ENCODE measurements at places on chromosomes 7 and 10.

DNA sequence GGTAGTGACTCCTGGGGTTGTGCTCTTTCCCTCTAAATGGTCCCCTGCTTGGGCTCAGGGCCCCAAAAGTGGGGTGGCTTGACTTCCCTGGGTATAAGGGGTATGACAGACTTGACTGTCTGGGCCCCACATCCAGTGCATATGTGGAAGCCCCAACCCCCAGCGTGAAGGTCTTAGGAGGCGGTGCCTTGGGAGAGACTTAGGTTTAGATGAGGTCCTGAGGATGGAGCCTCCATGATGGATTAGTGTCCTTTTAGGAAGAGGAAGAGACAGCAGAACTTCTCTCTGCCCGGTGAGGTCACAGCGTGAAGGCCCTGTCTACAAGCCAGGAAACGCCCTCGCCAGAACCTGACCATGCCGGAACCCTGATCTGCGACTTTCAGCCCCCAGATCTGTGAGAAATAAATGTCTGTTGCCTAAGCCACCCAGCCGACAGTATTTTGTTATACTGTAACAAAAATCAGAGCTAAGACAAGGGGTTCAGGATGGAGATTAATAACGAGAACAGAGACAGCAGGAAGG lies 23.8 kb downstream of the PODXL start:
- DNase-seq: no peak

DNA sequence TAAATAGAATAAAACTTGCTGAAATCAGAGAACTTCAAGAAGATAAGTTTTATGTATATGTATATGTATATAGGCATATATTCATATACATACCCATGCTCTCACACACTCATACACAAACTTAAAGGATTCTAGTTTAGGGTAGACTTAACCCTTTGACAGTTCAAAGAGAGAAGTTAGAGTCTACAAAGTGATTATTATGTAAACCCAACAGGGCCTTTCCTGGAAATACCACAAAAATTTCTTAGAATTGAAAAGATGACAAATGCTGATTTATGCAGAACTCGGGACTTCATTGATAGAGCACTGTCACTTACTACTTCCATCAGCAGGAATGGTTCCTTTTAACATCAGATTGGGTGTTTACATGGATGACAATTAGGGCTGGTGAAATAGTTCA lies 763.5 kb downstream of the AUTS2 start:
- no peak for DNase-seq

GRCh38 chr7:28179120-28180030 lies 1.2 kb downstream of the JAZF1 start:
- DNase-seq: peak; percentile 70

DNA sequence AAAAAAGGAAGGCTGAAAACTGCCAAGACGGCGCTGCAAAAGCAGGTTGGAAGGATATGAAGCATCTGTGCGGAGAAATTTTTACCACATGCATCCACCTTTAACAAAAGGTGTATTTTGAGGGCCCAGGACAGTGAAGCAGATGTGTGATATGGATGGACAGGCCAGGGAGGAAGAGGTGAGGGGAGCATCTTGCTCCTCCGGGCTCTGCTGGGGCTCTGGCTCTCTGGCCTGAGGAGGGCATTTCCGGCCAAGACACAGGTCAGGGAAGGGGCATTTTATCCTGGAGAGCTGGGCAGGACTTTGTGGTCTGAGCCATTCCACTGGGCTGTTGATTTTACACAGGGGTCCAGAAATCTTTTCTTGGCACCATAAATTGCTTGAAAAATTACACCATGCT lies 175.1 kb downstream of the ZMYND11 start:
- no peak for DNase-seq

DNA sequence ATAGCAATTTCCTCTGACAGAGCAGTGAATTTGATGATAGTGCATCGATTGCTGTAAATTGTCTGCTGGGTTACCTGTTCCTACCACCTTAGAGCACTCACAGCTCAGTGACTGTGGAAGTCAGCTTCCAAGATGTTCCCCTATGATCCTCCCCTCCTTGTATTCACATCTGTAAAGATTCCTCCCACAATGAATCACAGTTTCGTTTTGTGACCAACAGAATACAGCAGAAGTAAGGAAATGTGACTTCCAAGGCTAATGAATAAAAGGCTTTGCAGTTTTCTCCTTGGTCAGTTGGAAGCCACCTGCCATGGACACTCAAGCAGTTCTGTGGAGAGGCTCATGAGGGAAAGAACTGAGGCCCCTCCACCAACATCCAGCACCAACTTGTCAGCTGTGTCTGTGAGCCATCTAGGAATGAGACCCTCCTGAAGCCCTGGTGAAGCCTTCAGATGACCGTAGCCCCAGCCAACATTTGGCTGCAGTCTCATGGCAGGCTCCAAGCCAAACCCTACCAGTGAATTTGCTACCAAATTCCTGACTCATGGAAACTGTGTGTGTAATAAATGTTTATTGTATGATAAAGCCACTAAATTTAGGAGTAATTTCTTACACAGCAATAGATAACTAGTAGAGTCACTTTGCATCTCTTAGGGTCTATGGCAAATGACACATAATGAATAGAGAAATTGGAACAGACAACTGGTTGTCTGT lies 309.5 kb upstream of the NPVF start:
- no peak for DNase-seq

GRCh38 chr7:158975526-158976467 lies 119.4 kb downstream of the DYNC2I1 start:
- no peak for DNase-seq

DNA sequence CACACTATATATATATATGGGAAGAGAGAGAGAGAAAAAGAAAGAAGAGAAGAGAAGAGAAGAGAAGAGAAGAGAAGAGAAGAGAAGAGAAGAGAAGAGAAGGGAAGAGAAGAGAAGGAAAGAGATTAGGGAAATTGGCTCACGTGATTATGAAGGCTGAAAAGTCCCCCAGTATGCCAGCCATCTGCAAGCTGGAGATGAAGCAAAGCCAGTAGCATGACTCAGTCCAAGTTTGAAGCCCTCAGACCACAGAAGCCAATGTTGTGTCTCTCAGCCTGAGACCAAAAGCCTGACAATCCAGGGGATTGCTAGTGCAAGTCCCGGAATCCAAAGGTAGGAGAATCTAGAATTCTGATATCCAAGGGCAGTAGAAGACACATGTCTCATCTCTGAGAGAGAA lies 206.3 kb upstream of the PRSS1 start:
- no peak for DNase-seq

DNA sequence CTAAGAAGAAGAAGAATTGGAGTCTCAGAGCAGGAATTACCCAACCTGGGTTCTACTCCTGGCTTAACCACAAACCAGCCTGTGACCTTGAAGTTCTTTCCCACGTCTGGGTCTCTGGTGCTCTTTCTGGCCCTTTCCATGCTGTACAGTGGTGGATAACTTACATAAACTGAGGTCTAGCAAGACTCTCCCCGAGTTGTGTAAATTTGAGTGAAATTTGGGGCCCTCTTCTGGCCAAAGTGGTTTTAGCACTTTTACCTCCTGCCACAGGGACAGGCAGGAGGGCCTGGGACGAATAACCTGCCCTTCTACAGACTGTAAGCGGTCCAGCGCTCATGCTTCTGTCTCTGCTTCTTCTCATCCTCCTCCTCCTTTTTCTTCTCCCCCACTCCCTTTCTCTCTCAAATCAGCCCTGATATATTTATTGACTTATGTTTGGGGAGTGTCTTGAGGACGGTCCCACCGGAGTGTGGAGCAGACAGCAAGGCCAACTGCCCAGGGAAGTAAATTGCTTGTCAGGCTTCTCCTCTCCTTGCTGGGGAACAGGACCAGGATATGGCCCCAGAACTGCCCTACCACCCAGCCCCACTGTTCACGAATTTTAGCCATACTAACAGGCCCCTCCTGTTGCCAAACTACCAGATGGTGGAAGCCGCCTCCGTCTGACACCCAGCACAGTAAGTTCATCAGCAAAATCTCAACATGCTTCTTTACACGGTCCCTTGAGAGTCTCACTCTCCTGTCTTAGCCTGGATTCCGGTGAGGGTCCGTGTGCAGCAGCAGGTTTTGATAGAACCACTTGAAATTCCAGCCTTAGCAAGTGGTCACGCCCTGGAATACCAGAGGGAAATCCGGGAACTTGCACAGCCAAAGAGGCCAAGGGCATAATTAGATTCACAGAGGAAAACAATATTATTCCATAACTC lies 4.0 kb upstream of the SH3PXD2A start:
- DNase-seq: peak; percentile 28

- no peak for DNase-seq
Measured at GRCh38 chr7:124718032-124718766, 47.4 kb downstream of the GPR37 start.

- no peak for DNase-seq
Measured at GRCh38 chr7:30788640-30789333, 17.6 kb downstream of the MINDY4 start.

DNA sequence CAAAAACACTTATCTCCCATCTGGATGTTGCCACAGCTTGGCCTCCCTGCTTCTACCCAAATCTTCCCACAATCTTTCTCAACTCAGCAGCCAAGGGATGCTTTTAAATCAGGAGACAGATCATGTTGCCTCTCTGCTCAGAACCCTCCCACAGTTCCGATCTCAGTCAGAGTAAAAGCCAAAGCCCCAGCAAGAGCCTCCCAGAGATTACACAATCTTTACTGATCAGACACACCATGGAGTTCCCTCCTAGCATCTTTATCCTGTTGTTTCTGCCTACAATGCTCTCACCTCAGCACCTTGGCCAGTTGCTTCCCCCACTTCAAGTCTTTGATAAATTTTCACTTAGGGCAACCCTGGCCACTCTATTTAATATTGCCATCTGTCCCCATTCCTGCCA lies 41.9 kb upstream of the ZNF33B start:
- DNase-seq: no peak

DNA sequence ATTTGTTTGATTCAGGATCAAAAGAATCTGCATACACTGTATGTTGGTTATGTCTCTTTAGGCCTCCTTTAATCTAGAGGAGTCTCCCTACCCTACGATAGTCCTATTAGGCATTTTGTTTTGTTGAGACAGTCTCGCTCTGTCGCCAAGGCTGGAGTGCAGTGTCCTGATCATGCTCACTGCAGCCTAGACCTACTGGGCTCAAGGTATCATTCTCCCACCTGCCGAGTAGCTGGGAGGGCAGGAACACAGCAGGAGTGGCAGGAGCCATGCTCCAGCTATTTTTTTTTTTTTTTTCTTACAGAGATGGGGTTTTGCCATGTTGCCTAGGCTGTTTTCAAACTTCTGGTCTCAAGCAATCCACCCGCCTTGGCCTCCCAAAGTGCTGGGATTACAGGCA lies 123.0 kb upstream of the DKK1 start:
- DNase-seq: no peak

- DNase-seq: no peak
Measured at GRCh38 chr10:21238044-21238443, 287.4 kb downstream of the SKIDA1 start.

- no peak for DNase-seq
Measured at GRCh38 chr10:110212119-110213006, 5.0 kb downstream of the MXI1 start.

- peak; percentile 13 for DNase-seq
Measured at GRCh38 chr10:113680190-113681111, 739 bp downstream of the CASP7 start.

- no peak for DNase-seq
Measured at GRCh38 chr7:103784646-103785286, 204.7 kb downstream of the RELN start.

DNA sequence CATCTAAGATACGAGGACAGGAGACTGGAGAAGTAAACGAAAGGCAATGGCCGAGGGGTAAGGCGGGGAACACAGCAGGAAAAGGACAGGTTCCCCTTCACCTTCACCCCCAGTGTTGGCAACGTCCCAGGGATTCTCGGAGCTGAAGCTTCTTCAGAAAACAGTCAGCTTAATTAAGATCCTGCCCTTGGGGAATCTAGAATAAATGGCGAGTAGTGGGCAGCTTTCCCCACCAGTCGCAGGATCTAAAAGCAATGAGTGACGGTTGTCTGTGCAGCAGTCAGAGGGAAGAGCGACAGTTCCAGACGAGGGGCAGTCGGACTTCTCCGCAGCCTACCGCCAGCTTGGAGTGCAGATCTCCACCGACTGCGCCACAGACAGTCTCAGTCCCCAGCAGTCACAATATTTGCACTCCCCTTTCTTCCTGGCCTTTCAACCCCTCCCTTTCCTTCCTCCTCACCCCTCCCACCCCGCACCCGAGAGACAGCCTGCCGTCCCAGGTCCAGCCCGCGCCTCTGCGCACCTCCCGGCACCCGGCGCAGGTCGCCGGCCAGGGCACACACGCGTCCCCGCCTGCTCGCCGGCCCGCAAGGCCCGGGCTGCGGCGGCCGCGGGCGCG lies 10.9 kb upstream of the SP8 start:
- no peak for DNase-seq

GRCh38 chr7:121938429-121938996 lies 65.6 kb downstream of the PTPRZ1 start:
- no peak for DNase-seq

GRCh38 chr7:6395898-6396595 lies 51.7 kb downstream of the DAGLB start:
- DNase-seq: no peak

DNA sequence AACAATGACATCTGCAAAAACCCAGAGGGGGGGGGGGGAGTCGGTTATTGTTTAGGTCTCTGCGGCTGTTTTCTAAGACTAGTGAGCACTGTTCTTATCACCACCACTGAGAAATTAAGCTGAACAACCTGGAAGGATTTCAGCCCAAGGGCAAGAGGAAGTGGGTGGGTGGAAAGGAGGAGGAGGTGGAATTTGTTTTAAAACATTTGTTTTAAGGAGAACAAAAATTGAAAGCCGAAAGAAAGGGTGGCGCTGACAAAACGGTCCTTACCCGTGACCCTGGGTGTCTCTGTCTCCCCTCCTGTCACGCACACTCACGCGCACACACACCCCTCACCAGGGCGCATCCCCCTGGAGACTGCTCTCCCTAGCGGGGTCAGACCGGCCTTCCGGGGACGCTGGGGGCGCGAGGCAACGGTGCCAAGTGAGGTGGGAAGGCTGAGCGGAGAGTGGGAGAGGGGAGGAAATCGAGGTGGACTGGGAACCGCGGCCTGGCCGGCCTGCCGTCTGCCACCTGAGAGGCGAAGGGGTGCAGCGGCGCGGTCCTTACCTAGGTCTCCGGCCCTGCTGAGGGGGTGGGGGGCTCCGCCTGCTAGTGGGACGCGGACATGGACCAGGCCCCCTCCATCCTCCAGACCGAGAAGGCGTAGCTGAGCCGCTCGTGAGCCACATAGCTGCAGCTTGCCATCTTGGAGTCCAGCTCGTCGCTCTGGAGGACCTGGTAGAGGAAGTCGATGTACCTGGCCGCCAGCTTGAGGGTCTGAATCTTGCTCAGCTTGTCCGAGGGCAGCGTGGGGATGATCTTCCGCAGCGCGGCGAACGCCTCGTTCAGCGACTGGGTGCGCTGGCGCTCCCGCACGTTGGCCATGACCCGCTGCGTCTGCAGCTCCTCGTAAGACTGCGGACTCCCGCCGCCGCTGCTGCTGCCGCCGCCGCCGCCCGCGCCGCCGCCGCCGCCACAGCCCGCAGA lies 1.0 kb downstream of the TWIST1 start:
- DNase-seq: no peak

- no peak for DNase-seq
Measured at GRCh38 chr7:36638586-36639263, 85.6 kb downstream of the AOAH start.
